Endodermal cell (in vitro differentiated cells): ENCODE measurements at places on chromosomes 16 and 17. TPM values are rescaled to one million over a fixed set of nuclear protein-coding genes. Genes with fewer than 3 reads are reported as not detected.

NTN3 gene
- 0.62 to 1.6 TPM (median 0.63 TPM) in 3 replicates for total RNA-seq

DNAI2 gene
- not detected in 2 replicates for total RNA-seq

MAPK8IP3 gene
- total RNA-seq = 71.1 to 91.0 TPM (median 84.0 TPM) in 3 replicates

DNA sequence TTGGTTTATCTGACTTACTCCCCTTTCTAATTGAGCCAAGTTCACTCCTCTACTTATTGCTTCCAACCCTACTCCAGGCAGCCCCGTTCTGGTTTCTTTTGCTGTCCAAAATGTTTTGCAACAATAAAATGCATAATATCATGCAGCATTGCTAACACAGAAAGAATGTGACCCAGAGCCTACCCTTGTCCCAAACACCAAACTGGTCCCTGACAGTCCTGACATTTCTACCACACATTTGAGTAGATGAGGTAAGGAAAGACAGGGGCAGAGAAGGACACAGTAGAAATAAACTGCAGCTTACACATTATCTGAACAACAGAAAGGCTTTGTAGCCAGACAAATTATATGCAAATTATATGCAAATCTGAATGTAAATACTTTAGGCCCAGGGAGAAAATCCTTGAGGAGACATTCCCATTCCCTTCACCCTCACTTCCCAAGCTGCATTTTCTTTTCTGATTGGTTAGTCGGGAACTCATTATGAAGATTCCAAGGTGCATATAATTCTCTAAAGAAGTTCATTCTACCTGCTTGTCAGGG, 31.6 kb downstream of the SOX9 start:
- no peak for DNase-seq

GRCh38 chr17:45248132-45248957, 13.5 kb downstream of the SPATA32 start:
- DNase-seq = peak; percentile 92

GRCh38 chr17:11932337-11932898, 64.9 kb downstream of the ZNF18 start:
- DNase-seq = no peak
